ENCODE measurements at places on chromosomes 6 and 20.

DNA sequence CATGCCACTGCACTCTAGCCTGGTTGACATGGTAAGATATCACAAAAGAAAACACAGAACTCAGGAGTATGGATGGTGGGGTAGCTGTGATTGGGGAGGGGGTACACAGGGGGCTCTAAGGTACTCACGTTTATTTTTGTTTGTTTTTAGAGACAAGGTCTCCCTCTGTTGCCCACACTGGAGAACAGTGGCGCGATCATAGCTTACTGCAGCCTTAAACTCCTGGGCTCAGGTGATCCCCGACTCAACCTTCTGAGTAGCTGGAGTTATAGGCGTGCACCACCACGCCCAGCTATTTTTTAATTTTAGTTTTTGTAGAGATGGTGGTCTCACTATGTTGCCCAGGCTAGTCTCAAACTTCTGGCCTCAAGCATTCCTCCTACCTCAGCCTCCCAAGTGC is 29.3 kb downstream of the BCL2L1 start:
- no peak for DNase-seq
- H3K36me3 ChIP-seq = peaks cover 39% of the 10 kb centered on the region
- H3K4me3 ChIP-seq = no peak overlapping the region
- H3K4me1 ChIP-seq = peaks cover 46% of the 10 kb centered on the region

- H3K27me3 ChIP-seq = peaks cover 26% of the 10 kb centered on the region
- no peaks in the 10 kb centered on the region for H3K4me1 ChIP-seq
- no peaks in the 10 kb centered on the region for H3K36me3 ChIP-seq
- H3K27ac ChIP-seq = no peak overlapping the region
- no peak overlapping the region for H3K4me3 ChIP-seq
Measured at GRCh38 chr20:47125758-47126591, 230.5 kb downstream of the ZMYND8 start.

GRCh38 chr6:45743028-45743615 is 272.5 kb downstream of the CLIC5 start:
- no peak for DNase-seq
- peaks cover 23% of the 10 kb centered on the region for H3K4me1 ChIP-seq
- no peaks in the 10 kb centered on the region for H3K27me3 ChIP-seq
- no peaks in the 10 kb centered on the region for H3K36me3 ChIP-seq

- no peaks in the 10 kb centered on the region for H3K4me1 ChIP-seq
- no peak overlapping the region for H3K4me3 ChIP-seq
- H3K36me3 ChIP-seq = no peaks in the 10 kb centered on the region
Measured at GRCh38 chr6:117205876-117206275, 59.5 kb upstream of the VGLL2 start.

DNA sequence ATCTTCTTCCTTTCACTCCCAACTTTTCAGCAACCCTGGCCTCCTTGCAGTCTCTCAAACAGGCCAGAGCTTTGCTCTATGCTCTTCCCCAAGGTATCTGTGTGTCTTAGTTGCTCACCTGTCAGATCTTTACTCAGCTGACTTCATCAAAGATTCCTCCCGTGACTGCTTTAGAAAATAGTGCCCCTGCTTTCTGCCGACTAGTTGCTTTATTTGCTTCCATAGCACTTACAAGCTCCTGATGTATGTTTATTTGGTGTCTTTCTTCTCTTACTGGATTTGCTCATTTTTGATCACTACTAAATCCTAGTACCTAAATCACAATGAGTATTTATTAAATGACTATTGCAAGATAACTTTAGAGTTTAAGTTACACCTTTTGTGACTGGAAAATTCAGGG is 5.9 kb downstream of the NDUFAF5 start:
- no peak for DNase-seq
- no peaks in the 10 kb centered on the region for H3K27me3 ChIP-seq
- H3K4me3 ChIP-seq = no peak overlapping the region
- H3K27ac ChIP-seq = no peak overlapping the region
- H3K36me3 ChIP-seq = peaks cover 30% of the 10 kb centered on the region

GRCh38 chr20:43750774-43751166 is 24.0 kb upstream of the GTSF1L start:
- peaks cover 53% of the 10 kb centered on the region for H3K4me1 ChIP-seq
- peak overlapping the region; percentile 99 for H3K27ac ChIP-seq
- H3K4me3 ChIP-seq = peak overlapping the region; percentile 26
- peaks cover 8% of the 10 kb centered on the region for H3K36me3 ChIP-seq

GRCh38 chr6:5896476-5897200 is 110.1 kb downstream of the NRN1 start:
- H3K36me3 ChIP-seq = no peaks in the 10 kb centered on the region
- no peak overlapping the region for H3K27ac ChIP-seq
- H3K27me3 ChIP-seq = peaks cover 14% of the 10 kb centered on the region
- no peak for DNase-seq
- no peak overlapping the region for H3K4me3 ChIP-seq

DNA sequence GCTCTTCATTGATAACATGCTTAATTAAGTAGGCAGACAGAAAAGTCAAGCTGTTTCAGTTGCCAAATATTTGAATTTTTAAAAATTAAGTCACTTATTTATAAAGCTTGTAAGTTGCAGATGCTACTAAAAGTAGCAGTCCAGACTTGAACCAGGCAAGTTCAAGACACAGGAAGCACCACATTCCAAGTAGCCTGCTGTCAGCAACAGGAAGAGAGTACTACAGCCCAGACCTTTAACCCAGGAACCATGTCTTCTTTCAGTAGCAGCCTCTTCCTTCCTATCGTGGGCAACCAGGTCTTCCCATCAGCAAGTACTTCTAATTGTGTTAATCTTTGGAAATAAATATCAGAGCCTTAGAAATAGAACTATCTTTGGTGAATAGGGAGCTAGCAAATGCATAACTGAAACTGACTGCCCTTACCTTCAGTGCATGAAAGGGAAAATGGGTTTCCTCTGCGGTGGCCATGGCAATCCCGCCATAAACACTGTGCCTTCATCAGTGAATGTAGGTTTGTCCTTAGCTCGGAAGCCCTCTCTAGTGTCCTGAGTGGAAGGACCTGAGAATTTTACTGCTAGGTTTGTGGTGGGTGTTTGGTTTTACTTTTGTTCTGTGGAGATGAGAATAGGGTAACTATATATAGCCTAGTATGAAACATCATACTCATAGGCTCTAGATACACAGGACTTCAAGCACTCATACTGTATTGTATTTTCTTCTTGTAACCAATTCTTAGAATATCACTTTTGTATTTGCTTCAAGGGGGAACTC is 95.6 kb downstream of the SYCP2 start:
- no peaks in the 10 kb centered on the region for H3K36me3 ChIP-seq
- peaks cover 44% of the 10 kb centered on the region for H3K27me3 ChIP-seq
- no peaks in the 10 kb centered on the region for H3K4me1 ChIP-seq
- no peak overlapping the region for H3K4me3 ChIP-seq

- H3K27me3 ChIP-seq = no peaks in the 10 kb centered on the region
- no peak for DNase-seq
- H3K4me1 ChIP-seq = no peaks in the 10 kb centered on the region
- H3K27ac ChIP-seq = no peak overlapping the region
- H3K36me3 ChIP-seq = no peaks in the 10 kb centered on the region
Measured at GRCh38 chr6:161465403-161465802, 191.5 kb upstream of the AGPAT4 start.

- H3K27me3 ChIP-seq = no peaks in the 10 kb centered on the region
- no peak overlapping the region for H3K4me3 ChIP-seq
- no peak for DNase-seq
- peaks cover 48% of the 10 kb centered on the region for H3K4me1 ChIP-seq
Measured at GRCh38 chr6:157994125-157994795, 12.6 kb downstream of the SYNJ2 start.
